ENCODE measurements at places on chromosomes 12 and 14.

DNA sequence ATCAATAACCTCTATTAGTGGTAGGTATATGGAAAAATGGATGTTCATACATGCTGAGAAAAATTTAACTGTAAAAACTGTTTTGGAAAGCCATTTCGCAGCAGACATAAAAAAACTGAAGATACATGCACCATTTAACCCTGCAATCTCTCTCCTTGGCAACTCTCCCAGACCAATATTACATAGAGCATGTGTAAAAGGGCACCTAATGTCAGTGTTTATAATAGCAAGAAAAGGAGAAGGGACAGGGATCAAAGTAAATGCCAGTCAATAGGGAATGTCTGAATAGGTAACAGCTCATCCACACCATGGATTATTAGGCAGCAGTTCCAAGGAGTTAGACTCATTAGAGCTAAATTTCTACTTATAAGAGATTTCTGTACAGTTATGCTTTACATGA lies 77.2 kb downstream of the BTG1 start:
- no peak for DNase-seq

- no peak for DNase-seq
Measured at GRCh38 chr14:22651586-22651985, 7.4 kb upstream of the OR6J1 start.

DNA sequence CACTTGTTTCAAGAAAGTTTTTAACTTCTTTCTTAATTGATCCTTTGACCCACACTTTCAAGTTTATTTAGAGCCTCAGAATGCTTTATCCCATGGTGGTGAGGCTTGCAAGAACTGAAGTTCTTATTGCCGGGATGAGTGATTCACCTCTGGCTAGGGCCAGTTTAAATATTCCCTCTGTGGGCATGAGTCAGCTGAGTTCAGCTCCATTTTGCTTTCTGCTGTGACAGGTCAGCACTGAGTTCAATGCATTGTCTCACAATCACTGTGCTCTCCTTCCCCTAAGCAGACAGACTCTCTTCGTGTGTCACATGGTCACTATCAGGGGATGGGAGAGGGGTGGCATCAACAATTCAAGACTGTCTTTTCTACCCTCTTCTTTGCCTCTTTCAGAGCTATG lies 514.6 kb upstream of the FBXO33 start:
- no peak for DNase-seq

DNA sequence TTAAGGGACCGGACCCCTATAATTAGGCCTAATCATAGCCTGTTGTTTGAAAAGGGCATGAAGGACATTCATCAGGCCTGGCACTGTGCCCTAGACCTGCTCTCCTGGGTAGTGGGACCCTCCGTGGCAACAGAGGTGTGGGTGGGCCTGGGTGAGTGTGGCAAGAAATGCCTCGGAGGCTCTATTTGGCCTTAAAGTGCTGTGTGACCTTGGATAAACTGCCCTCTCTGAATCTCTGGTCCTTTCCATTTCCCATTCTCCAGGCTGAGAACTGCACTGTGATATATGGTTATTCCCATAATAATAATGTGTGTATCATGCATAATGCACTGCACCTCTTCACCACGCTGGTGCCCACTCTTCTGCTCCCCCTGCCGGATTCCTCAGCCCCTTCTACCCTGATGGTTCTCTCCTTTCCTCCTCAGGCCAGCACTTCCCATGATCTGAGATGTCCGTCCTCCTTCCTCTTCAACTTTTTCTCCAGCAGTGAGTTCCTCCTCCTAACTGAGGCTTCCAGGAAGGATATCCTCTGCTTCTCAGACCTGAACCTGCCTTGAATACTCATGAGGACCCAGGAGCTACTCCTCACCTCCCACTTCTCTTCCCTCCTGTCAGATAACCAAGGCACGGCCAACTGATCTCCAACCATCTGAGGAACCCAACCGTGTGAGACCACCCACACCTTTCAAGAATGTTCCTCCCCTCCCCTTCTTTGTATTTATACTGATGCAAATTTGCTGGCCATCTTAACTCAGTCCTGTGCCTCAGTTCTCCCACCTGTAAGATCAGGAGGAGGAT lies 111.0 kb upstream of the PZP start:
- no peak for DNase-seq

- DNase-seq: no peak
Measured at GRCh38 chr14:61192989-61193388, 88.1 kb downstream of the TMEM30B start.

GRCh38 chr12:13853471-13853870 lies 127.9 kb downstream of the GRIN2B start:
- DNase-seq: no peak

DNA sequence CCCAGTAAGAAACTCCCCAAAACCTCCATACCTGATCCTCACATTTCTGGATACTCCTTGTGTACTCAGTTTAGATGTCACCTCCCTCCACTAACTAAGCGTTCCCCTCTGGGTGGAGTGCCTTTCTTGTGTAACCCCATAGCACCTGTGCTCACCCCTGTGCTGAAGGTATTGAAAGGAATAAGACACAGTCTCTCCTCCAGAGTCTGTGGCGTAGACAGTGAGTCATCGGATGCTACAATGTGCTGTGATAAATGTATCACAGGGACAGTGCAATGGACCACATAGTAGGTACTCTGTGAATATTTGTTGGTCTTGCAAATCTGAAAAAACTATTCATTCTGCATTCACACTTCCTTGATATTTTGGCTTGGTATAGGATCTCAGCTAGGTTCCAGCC lies 30.8 kb downstream of the TSPAN9 start:
- no peak for DNase-seq

DNA sequence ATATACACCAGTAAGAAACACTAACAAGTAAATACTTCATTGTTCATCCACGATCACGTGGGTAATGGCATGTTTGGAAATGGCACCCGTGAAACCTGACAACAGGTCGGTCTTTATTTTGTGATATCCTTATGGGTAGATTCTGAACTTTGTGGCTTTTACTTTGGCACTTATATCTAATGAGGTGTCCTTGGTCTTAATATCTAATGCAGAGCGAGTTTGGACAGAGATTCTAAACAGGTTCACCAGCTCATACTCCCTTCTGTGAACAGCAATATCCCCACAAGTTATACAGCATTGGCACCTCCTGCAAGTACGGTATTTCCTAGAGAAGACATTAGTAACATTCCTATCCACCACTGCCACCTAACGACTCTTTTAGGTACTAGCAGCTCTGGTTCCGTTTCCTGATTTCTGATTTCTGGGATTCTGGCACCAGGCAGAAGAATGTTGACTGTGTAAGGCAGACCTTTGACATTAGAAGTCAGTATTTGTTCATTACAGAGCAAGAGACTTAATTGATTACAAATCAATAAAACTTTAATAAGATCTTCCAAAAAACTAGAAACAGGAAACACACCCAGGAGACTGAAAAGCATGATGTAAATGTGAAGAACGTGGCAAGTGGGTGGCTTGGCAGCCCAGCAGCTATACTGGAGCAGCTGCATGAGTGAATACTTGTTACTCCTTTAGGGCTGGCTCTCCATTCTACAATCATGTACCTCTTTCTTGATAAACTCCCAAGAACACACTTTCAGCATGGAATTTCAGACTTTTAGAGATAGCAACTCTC lies 2.5 kb downstream of the ANG start:
- no peak for DNase-seq

DNA sequence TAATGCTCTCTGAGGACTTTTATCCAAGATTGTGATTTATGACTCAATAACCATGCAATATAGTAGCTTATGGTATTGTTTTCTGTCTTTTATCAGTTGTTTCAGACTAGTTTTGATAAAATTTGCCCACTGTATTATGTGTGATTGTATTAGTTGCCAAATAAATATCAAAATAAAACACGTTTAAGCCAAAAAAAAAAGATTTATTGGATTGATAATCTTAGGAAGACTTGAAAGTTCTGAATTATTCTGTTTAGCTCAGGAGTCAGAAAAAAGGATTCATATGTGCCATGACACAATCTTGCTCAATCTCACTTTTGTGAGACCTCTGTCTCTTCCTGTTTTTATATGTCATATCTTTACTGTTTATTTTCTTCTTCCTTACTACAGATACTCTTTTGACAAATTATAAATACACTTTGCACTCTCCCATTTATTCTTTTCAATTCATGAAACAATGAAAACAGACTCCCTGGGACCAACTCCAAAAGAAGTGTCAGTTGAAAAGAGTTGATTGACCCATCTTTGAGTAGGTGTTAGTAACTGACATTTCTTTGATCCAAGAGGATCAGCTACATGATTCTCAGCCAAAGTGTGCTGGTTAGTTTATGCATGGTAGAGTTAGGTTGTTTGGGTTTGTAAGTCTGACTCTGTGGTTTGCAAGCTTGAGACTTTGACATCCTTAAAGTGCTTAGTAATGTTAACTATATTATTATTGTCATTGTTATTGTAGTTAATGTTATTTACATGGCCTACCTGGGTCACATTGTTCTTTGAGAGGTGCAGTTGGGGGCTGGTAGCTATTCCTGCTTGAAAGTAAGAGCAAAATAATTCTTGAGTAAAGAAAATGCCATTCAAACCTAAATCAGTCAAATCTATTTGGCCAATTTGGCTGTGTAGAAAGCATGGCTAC lies 2.5 kb downstream of the OR6C76 start:
- no peak for DNase-seq

Measured in GM06990 (cell line).